ENCODE measurements at places on chromosomes 12 and 14.

- H3K4me1 ChIP-seq, result no peaks in the 10 kb centered on the region
- H3K27ac ChIP-seq, result no peak overlapping the region
- H3K4me3 ChIP-seq, result no peak overlapping the region
- no peaks in the 10 kb centered on the region for H3K27me3 ChIP-seq
- H3K36me3 ChIP-seq, result no peaks in the 10 kb centered on the region
Observed at GRCh38 chr14:29857551-29857950, 70.1 kb downstream of the PRKD1 start.

GRCh38 chr12:26696613-26697092, 136.3 kb downstream of the ITPR2 start:
- H3K27me3 ChIP-seq, result no peaks in the 10 kb centered on the region
- no peak overlapping the region for H3K27ac ChIP-seq
- no peaks in the 10 kb centered on the region for H3K36me3 ChIP-seq
- H3K4me3 ChIP-seq, result no peak overlapping the region

- H3K4me3 ChIP-seq, result no peak overlapping the region
- no peaks in the 10 kb centered on the region for H3K4me1 ChIP-seq
- H3K27me3 ChIP-seq, result no peaks in the 10 kb centered on the region
- no peak for DNase-seq
- no peaks in the 10 kb centered on the region for H3K36me3 ChIP-seq
Observed at GRCh38 chr12:46459861-46460545, 87.4 kb upstream of the SLC38A2 start.

GRCh38 chr14:90574188-90575131, 177.6 kb downstream of the CALM1 start:
- H3K36me3 ChIP-seq, result no peaks in the 10 kb centered on the region
- no peak overlapping the region for H3K4me3 ChIP-seq
- H3K27me3 ChIP-seq, result no peaks in the 10 kb centered on the region
- peaks cover 32% of the 10 kb centered on the region for H3K4me1 ChIP-seq
- no peak for DNase-seq
- peak overlapping the region; percentile 79 for H3K27ac ChIP-seq

DNA sequence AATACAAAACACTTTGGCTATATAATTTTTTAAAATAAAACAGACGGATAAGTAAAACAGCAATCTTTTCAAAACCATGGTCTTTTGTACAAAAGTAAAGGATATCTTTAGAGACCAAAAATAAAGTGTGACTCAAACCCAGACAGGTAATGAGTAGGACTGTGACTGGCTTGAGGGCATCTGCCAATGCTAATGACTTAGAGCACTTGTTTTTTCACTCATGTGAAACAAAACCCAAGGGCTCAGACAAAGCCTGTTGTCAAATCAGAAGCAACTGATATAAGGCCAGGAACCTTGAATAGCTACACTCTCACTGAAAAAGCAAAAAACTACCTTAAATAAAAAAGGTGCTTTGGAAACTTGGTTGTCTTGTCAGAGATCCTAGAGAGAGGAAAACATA, 357.4 kb downstream of the TMEM117 start:
- no peak for DNase-seq
- H3K27me3 ChIP-seq, result no peaks in the 10 kb centered on the region
- H3K27ac ChIP-seq, result no peak overlapping the region
- H3K4me3 ChIP-seq, result no peak overlapping the region
- H3K4me1 ChIP-seq, result no peaks in the 10 kb centered on the region

DNA sequence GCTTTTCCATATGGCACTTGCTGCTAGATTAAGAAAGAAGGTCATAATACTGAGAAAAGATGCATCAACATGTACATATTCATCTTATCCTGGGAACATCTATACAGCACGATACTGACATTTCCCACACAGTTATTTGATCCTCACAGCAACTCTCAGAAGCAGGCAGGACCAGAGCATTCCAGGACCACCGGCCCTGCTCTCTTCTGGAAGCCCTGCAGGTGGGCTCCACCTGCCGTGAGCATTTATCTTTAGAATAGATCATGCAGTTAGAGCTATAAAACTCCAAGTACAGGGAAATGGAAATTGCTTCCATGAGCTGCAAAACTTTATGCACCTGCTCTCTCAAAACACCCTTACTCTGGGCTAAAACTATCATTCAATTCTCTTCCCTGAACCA, 5.5 kb upstream of the BDKRB1 start:
- no peak overlapping the region for H3K27ac ChIP-seq
- H3K36me3 ChIP-seq, result no peaks in the 10 kb centered on the region
- no peaks in the 10 kb centered on the region for H3K27me3 ChIP-seq
- DNase-seq, result no peak
- no peaks in the 10 kb centered on the region for H3K4me1 ChIP-seq
- H3K4me3 ChIP-seq, result no peak overlapping the region

DNA sequence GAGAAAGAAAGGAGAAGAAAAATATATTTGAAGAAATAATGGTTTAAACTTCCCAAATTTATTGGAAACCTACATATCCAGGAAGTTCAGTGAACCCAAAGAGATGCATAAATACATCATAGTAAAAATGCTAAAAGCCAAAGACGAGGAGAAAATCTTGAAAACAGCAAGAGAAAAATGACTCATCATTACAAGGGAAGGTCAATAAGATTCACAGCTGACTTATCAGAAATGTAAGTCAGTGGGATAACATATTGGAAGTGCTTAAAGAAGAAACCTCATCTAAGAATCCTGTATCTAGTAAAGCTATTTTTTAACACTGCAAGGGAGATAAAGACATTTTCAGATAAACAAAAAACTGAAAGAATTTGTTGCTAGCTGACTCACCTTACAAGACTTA, 19.9 kb downstream of the RIC8B start:
- no peak overlapping the region for H3K4me3 ChIP-seq
- no peak overlapping the region for H3K27ac ChIP-seq
- DNase-seq, result no peak

GRCh38 chr12:102568276-102568675, 87.9 kb upstream of the IGF1 start:
- no peaks in the 10 kb centered on the region for H3K27me3 ChIP-seq
- no peaks in the 10 kb centered on the region for H3K36me3 ChIP-seq
- no peak overlapping the region for H3K27ac ChIP-seq
- H3K4me3 ChIP-seq, result no peak overlapping the region
- no peak for DNase-seq
- no peaks in the 10 kb centered on the region for H3K4me1 ChIP-seq

- H3K4me3 ChIP-seq, result no peak overlapping the region
- H3K4me1 ChIP-seq, result no peaks in the 10 kb centered on the region
- no peak overlapping the region for H3K27ac ChIP-seq
- H3K36me3 ChIP-seq, result no peaks in the 10 kb centered on the region
- peaks cover 3% of the 10 kb centered on the region for H3K27me3 ChIP-seq
- no peak for DNase-seq
Observed at GRCh38 chr12:47134005-47134404, 54.2 kb upstream of the AMIGO2 start.

GRCh38 chr12:53208877-53209463, 1.9 kb upstream of the ITGB7 start:
- DNase-seq, result no peak
- no peaks in the 10 kb centered on the region for H3K27me3 ChIP-seq
- H3K4me3 ChIP-seq, result no peak overlapping the region
- peaks cover 33% of the 10 kb centered on the region for H3K36me3 ChIP-seq
- H3K27ac ChIP-seq, result no peak overlapping the region

GRCh38 chr12:47882781-47883546, 21.8 kb downstream of the VDR start:
- no peak overlapping the region for H3K27ac ChIP-seq
- H3K36me3 ChIP-seq, result no peaks in the 10 kb centered on the region
- H3K27me3 ChIP-seq, result no peaks in the 10 kb centered on the region

GRCh38 chr12:120903412-120904196, 554 bp downstream of the SPPL3 start:
- no peaks in the 10 kb centered on the region for H3K36me3 ChIP-seq
- peak; percentile 64 for DNase-seq
- no peaks in the 10 kb centered on the region for H3K27me3 ChIP-seq
- H3K4me3 ChIP-seq, result peak overlapping the region; percentile 80

DNA sequence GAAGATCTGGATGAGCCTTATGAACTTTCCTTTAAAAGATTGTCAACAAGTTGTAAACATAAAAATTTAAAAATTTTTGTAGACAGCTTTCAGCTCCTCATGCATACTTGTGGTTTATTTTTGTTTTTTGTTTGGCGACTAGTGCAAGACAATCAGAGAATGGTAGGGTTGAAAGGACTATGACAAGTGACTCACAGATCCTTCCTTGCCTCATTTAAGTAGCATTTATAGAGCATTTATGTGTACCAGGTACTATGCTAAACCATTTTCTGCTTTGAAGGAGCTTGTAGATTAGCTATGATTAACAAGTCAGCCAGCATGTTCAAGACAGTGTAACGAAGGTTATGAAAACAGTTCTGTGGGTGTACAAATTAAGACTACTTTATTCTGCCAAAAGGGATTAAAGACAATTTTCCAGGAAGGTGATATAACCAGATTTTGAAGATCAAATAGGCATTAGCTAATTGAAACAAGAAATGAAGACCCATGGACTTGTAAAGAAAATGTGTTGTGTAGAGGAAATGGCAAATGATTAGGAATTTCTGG, 122.0 kb downstream of the PCNX1 start:
- H3K27me3 ChIP-seq, result no peaks in the 10 kb centered on the region
- H3K4me1 ChIP-seq, result no peaks in the 10 kb centered on the region

GRCh38 chr14:68051146-68051545, 231.6 kb downstream of the RAD51B start:
- H3K4me1 ChIP-seq, result no peaks in the 10 kb centered on the region
- H3K27me3 ChIP-seq, result no peaks in the 10 kb centered on the region
- no peak for DNase-seq
- no peaks in the 10 kb centered on the region for H3K36me3 ChIP-seq

GRCh38 chr12:13559318-13559978, 362.9 kb downstream of the EMP1 start:
- DNase-seq, result no peak
- H3K27me3 ChIP-seq, result no peaks in the 10 kb centered on the region
- H3K27ac ChIP-seq, result no peak overlapping the region
- no peaks in the 10 kb centered on the region for H3K4me1 ChIP-seq
- H3K36me3 ChIP-seq, result no peaks in the 10 kb centered on the region
- H3K4me3 ChIP-seq, result no peak overlapping the region

DNA sequence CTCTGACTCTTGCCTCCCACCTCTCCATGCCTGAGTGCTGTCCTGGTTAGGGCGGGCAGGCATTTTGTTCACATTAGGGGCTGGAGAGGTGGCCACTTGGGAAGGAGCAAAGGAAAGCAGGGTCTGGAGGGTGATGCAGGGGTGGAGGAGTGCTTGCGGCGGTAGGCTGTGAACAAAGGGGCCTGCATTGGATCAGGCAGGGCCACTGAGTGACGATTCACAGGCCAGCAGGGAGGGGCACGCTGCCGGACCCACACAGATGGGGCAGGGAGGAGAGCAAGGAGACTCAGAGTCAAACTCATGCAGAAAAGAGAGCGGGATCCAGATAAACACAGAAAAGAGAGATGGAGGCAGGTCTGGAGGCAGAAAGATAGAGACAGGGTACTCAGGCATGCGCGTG, 58.4 kb upstream of the TBX3 start:
- H3K27ac ChIP-seq, result no peak overlapping the region
- H3K4me3 ChIP-seq, result no peak overlapping the region
- no peaks in the 10 kb centered on the region for H3K4me1 ChIP-seq
- DNase-seq, result no peak
- H3K27me3 ChIP-seq, result no peaks in the 10 kb centered on the region

GRCh38 chr12:16785953-16786352, 180.0 kb upstream of the LMO3 start:
- H3K36me3 ChIP-seq, result no peaks in the 10 kb centered on the region
- H3K27ac ChIP-seq, result no peak overlapping the region
- no peak for DNase-seq
- no peak overlapping the region for H3K4me3 ChIP-seq
- no peaks in the 10 kb centered on the region for H3K4me1 ChIP-seq
- H3K27me3 ChIP-seq, result no peaks in the 10 kb centered on the region

GRCh38 chr12:26728205-26729050, 104.6 kb downstream of the ITPR2 start:
- H3K4me1 ChIP-seq, result peaks cover 28% of the 10 kb centered on the region
- no peaks in the 10 kb centered on the region for H3K36me3 ChIP-seq
- DNase-seq, result no peak
- no peaks in the 10 kb centered on the region for H3K27me3 ChIP-seq
- no peak overlapping the region for H3K27ac ChIP-seq

DNA sequence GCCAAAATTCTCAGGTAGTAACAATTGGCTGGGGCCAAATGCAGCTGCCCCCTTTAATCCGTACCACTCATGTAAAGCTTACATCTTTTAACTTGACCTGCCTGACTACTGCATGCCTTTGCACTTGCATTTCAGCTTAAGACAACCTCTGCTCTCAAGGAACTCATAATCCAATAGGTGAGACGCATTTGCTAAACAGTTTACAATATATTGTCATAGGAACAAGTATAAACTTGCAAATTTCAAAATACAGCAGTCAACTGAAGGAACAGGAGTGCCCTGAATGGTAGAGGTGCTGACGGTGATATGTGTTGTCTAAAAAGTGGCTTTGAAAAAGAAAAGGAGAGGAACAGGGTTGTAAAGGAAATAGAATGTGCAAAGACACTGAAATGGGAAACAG, 3.6 kb upstream of the BRMS1L start:
- no peaks in the 10 kb centered on the region for H3K27me3 ChIP-seq
- no peak overlapping the region for H3K27ac ChIP-seq
- no peak for DNase-seq
- H3K4me1 ChIP-seq, result no peaks in the 10 kb centered on the region
- no peak overlapping the region for H3K4me3 ChIP-seq

- no peak overlapping the region for H3K27ac ChIP-seq
- no peak for DNase-seq
- no peak overlapping the region for H3K4me3 ChIP-seq
- no peaks in the 10 kb centered on the region for H3K36me3 ChIP-seq
- H3K4me1 ChIP-seq, result no peaks in the 10 kb centered on the region
- no peaks in the 10 kb centered on the region for H3K27me3 ChIP-seq
Observed at GRCh38 chr12:14283489-14284144, 81.9 kb upstream of the ATF7IP start.

- H3K4me1 ChIP-seq, result peaks cover 85% of the 10 kb centered on the region
- no peaks in the 10 kb centered on the region for H3K27me3 ChIP-seq
- peak overlapping the region; percentile 45 for H3K4me3 ChIP-seq
- peaks cover 20% of the 10 kb centered on the region for H3K36me3 ChIP-seq
- peak overlapping the region; percentile 99 for H3K27ac ChIP-seq
Observed at GRCh38 chr12:52050116-52050757, 1.0 kb upstream of the NR4A1 start.

GRCh38 chr14:67837011-67837624, 17.5 kb downstream of the RAD51B start:
- no peak for DNase-seq
- no peaks in the 10 kb centered on the region for H3K36me3 ChIP-seq
- H3K27me3 ChIP-seq, result no peaks in the 10 kb centered on the region
- H3K4me1 ChIP-seq, result no peaks in the 10 kb centered on the region
- no peak overlapping the region for H3K27ac ChIP-seq

- H3K27ac ChIP-seq, result peak overlapping the region; percentile 63
- H3K4me1 ChIP-seq, result peaks cover 40% of the 10 kb centered on the region
- peaks cover 12% of the 10 kb centered on the region for H3K36me3 ChIP-seq
- DNase-seq, result no peak
- no peak overlapping the region for H3K4me3 ChIP-seq
Observed at GRCh38 chr14:61719344-61720293, 24.3 kb downstream of the HIF1A start.

GRCh38 chr12:127964717-127965116, 302.3 kb upstream of the TMEM132C start:
- no peaks in the 10 kb centered on the region for H3K27me3 ChIP-seq
- DNase-seq, result no peak
- no peaks in the 10 kb centered on the region for H3K36me3 ChIP-seq
- no peak overlapping the region for H3K4me3 ChIP-seq
- H3K4me1 ChIP-seq, result no peaks in the 10 kb centered on the region

GRCh38 chr12:78121969-78122610, 291.4 kb downstream of the NAV3 start:
- H3K27me3 ChIP-seq, result no peaks in the 10 kb centered on the region
- H3K36me3 ChIP-seq, result no peaks in the 10 kb centered on the region
- no peaks in the 10 kb centered on the region for H3K4me1 ChIP-seq
- no peak overlapping the region for H3K27ac ChIP-seq
- DNase-seq, result no peak
